ENCODE measurements at places on chromosomes 2 and 18.

- DNase-seq = no peak
Observed at GRCh38 chr2:71749671-71750101, 296.3 kb downstream of the DYSF start.

DNA sequence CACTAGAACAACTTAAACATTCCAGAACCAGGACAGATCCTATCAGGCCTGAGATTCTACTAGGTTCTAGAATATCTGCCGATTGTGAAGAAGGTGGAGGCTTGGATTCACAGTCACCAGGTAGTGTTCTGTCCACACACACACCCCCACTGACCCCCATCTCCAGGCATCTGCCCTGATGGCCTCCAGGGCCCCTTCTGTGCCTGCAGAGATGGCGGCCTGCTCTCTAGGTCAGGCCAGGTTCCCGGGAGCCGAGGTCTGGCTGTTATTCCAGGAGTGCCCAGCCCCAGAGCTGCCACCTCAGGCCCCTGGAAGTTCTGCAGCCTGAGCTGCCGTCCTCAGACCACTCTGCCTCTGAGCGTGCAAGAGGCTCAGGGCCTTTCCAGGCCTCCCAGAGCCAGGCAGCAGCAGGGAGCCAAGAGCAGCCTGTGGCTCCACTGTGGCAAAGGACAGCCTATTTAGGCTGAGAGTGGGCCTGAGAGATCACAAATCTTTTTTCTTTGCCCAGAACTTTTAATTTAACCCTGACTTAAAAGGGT, 96.2 kb upstream of the ASAP2 start:
- no peak for DNase-seq

DNA sequence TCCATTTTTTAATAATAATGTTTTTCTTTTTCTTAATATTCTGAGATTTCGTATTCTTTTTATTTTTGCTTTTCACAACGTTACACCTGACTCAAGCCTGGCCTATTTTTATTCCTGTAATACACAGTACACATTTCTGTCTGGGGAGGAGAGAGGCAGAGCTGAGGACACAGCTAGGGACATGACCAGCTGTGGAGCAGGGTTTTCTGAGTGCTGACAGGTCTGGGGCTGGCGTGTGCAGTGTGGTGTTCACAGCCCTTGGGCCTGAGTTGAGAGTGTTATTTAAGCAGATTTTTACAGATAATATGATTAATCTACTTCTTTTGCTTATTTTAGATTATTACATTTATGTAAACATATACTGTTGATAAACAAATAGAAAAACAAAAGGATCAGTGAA, 55.9 kb downstream of the ZAP70 start:
- DNase-seq = no peak

- DNase-seq = no peak
Observed at GRCh38 chr2:161547130-161547529, 77.1 kb upstream of the SLC4A10 start.

GRCh38 chr2:128639693-128640092, 321.0 kb upstream of the HS6ST1 start:
- DNase-seq = no peak

DNA sequence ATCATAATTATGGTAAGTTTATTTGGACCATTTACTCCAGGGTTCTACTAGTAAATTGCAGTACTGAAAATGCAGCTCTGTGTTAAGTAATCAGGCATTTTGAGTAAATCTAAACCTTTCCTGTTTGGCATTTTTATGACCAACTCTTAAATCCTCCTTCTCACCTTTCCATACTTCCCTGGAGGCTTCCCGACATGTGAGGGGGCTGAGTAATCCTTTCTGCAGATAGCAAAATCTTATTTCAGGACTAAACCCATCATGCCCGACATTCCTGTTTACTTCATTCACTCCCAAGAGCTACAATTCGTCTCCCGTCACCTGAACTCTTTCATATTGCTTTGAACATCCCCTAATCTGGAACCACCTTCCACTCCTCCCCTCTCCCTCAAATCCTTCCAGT, 296.6 kb downstream of the IKZF2 start:
- DNase-seq = no peak

DNA sequence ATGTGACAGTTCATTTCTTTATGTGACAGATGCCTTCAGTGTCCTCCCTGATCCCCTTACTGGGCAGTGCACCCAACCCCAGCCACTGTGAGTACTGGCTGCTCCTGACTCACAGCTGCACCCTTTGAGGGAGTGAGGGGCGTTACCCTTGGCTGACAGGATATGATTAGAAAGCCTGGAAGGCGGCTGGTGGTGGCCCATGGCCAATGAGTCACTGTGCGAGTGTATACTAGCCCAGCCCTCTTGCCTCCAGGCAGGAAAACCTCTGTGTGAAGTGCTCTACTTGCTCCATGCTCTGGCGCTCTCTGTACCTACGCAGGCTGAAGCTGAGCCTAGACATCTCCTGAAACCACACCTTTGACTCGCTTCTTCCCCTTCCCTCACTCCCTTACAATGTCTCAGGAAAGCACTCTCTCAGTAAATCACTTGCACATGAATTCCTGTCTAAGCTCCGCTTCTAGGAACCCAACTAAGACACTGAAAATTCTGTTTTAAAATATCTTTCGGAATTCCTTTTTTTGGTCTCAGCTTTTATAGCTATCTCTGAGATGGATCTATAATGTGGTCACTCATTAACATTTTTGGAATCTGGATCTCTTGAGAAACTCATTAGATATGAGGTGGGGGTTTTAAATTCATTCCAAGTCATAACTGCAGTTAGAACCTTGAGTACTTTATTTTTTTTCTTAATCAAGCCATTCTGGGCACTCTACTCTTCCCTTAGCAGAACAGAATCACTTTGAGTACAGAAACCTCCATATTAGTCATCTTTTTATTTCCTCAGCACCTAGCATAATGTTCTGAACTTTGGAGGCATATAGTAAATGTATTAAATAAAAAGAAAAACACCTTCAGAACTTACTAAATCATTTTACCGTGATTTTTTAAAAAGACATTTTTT, 25.3 kb upstream of the STAM2 start:
- no peak for DNase-seq

DNA sequence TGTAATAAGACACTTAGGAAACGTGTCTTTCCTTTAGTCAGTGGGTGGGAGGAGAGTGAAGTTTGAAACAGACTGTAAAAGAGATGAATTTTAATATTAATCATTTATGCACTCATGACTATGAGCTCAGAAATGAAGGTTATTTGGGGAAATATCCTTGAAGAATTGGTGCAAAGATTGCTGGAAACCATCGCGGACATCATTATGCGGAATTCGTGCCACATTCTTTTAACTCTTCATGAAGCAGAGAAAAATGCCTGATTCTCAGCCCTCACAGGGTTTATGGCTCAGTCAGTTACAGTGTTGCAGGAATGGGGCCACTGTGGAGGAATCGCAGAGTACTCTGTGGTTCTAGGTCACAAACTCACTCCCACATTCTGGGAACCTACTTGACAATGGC, 109.7 kb downstream of the RGPD3 start:
- DNase-seq = no peak

DNA sequence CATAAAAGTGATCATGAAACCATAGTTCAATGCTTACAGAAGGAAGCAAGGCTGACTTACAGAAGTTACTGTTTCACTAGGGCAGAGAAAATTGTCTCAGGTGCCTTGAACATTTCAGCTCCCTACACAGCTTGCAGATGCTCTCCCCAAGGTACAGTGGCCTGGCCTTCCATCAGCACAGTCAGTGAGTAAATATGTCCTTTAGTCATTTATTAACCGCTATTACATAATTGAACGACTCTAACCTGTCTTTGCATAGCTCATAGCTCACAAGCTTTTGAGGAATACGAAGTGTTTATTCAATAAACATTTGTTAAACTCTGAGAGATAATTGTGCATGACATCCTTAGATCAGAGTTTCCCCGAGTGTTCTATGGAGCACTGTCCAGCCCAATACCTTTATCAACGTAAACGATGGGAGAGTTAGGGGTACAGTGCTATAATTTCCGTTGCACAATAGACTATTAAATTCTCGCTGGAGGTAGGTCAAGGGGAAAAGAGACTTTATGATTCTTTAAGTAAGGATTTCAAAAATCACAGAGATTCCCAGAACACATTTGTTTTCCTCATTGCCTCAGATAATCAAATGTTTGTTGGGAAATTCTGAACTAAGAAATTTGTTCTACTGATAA, 677.8 kb downstream of the TSN start:
- no peak for DNase-seq

DNA sequence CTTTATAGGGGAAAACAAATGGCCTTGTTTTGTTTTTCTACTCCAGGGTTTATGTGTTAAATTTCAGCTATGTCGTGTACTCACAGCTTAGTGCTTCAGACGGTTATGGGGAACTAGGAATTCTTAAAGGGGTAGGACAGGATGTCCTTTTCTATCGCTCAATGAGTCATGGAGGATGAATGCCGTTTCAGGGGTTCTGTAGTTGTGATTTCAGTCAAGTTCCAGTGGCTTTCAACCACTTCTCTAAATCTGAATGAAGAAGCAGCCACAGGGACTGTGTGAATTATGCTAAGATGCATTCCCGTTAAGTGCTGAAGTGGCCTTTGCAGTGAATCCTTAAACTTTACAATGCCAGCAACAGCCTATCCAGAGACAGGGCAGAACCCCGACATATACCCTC, 1231.7 kb upstream of the ZEB2 start:
- no peak for DNase-seq

DNA sequence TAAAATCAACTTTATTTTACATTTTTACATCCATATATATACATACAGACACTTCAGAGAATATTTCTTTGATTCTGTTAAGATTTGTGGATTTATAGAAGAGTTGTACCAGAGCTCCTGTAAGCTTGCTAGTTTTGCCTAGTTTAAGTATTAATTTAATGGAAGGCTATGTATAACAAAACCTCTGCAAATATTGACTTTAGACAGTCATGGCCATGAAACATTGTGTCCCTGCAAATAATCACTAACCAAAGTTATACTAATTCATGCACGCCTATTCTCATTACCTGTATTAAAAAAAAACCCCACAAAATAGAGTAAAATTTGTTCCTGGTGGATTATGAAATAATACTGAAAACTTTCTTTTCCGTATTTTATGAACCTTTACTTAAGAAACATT, 379.3 kb downstream of the CTNNA2 start:
- no peak for DNase-seq

- DNase-seq = no peak
Observed at GRCh38 chr2:54372361-54372760, 83.8 kb upstream of the SPTBN1 start.

GRCh38 chr2:96161898-96162297, 16.7 kb upstream of the DUSP2 start:
- no peak for DNase-seq

- DNase-seq = no peak
Observed at GRCh38 chr2:234116010-234116409, 65.5 kb downstream of the SPP2 start.

- DNase-seq = no peak
Observed at GRCh38 chr2:177225965-177226360, 13.4 kb downstream of the HNRNPA3 start.

DNA sequence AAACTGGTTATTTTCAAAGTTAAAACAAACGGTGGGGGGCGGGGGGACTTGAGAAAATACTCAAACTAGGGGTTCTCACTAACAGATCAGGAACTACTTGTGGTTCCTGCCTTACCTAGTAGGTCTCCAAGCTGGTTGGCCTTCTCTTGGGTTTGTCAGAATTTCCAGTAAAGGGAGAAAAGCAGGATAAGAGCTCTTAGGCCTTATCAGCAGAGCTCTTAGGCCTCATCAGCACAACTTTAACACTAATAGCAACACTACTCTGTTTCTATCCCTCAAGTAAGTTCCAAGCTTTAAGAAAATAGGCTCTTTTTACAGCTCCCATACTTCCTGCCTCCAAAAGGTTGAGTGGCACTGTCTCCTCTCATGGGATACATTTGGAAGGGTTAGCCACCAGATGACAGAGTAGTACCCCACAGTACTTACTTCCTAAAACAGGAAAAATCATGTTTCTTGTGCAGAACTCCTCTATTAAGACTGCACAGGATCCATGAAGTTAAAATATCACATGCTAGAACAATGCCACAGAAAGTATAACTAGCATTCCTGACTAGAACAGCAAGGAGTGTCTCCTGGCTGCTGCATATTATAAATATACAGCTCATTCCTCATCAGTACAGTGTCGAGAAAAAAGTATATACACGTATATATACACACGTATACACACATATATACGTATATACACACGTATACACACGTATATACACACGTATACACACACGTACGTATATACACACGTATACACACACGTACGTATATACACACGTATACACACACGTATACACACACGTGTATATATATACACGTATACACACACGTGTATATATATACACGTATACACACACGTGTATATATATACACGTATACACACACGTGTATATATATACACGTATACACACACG, 6.1 kb downstream of the FBXO11 start:
- DNase-seq = no peak

DNA sequence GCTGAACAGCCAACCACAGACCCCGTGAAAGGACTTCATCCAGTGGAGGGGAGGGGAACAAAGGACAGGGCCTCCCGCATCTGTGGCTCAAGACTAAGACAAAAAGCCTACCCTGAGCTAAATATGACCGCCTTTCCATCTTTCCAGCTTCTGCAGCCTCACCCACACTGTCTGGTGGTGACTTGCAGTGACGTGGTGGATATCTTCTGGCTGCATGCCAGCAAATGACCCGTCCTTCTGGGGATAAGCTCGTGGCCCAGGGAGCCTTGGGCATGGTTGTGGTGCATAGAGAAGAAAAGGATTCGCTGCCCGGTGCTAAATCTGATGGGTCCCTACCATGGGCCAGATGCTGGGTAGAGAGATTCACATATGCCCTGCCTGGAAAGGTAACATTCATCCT, 8.7 kb upstream of the NGEF start:
- DNase-seq = no peak

- no peak for DNase-seq
Observed at GRCh38 chr2:191190861-191191552, 40.2 kb upstream of the STAT4 start.

DNA sequence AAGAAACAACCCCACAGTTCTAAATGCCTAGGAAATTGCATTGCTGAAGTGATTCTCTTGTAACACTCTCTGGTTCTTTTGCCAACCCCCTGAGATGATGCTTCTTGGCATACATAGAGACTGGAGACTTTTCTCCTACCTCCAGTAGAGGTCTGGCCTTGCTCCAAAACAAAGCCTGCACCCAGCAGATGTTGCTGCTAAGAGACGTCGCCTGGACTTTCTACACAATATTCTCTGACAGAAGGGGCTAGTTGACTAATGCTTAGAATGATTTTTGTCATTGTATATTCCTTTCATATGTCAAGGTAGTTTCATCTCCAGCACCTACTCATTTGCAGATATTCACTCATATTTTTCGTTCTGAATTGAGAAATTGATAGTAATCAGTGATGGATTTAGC, 24.6 kb downstream of the SOWAHC start:
- DNase-seq = no peak
